Activated B cell treated with CpG ODN at 0.5 μM for 24 hours (primary cell): ENCODE measurements at places on chromosomes 11 and 22. TPM values are rescaled to one million over a fixed set of nuclear protein-coding genes. Genes with fewer than 3 reads are reported as not detected.

GRCh38 chr11:124642628-124643027 lies 20.0 kb downstream of the TBRG1 start:
- DNase-seq = no peak

The LRRC56 gene
- total RNA-seq = 7.1 and 7.9 TPM in 2 replicates

- no peak for DNase-seq
These were observed 31.0 kb downstream of the CCDC34 start for GRCh38 chr11:27331981-27332380.

DNA sequence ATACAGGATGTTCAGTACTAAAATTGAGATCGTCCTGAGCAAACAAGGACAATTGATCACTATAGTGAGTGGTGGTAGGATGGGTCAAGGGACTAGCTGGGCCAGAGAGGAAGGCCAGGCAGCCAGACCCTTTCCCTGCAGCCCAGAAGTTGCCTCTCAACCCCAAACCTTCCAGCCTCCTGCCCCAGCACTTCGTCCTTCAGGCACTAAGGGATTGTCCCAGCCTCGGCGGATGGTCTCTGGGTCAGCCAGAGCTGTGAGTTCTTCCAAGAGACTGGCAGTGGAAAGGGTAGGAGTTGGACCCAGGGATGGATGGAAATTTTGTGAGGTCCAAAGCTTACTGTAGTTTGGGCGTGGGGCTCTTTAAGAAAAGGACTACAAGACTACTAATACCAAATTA lies 3.6 kb upstream of the LMO1 start:
- no peak for DNase-seq
